ENCODE measurements at places on chromosomes 11 and 22. TPM values are rescaled to one million over a fixed set of nuclear protein-coding genes. Genes with fewer than 3 reads are reported as not detected.
A peak's percentile ranks its signal among the peaks of the same experiment; 100 is the strongest.

GRCh38 chr11:123429336-123429735 is 733 bp upstream of the GRAMD1B start:
- DNase-seq: peak; percentile 41

DNA sequence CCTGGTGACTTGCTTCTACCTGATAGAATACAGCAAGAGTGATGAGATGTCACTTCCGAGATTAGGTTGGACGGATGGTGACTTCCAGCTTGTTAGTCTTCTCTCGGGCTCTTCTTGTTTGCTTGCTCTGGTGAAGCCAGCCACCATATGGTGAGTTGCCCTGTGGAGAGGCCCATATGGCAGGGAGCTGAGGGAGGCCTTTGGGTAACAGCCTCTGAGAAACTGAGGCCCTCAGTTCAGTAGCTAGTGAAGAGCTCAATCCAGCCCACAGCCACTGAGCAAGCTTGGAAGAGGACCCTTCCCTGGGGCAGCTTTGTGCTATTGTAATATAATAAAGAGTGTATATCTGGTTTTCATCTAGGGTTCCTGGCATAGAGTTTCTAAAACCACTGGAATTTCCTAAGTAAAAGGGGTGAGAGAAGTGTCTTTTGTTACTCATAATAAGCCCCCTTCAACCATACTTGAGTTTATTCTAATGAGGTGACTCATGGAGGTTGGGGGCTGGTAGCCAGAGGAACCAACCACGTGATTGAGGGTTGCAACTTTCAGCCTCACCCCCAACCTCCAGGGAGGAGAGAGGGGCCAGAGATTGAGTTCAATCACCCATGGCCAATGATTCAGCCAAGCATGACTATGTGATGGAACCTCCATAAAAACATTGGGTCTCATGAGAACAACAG is 8.0 kb upstream of the TPCN2 start:
- peak; percentile 88 for DNase-seq

DNA sequence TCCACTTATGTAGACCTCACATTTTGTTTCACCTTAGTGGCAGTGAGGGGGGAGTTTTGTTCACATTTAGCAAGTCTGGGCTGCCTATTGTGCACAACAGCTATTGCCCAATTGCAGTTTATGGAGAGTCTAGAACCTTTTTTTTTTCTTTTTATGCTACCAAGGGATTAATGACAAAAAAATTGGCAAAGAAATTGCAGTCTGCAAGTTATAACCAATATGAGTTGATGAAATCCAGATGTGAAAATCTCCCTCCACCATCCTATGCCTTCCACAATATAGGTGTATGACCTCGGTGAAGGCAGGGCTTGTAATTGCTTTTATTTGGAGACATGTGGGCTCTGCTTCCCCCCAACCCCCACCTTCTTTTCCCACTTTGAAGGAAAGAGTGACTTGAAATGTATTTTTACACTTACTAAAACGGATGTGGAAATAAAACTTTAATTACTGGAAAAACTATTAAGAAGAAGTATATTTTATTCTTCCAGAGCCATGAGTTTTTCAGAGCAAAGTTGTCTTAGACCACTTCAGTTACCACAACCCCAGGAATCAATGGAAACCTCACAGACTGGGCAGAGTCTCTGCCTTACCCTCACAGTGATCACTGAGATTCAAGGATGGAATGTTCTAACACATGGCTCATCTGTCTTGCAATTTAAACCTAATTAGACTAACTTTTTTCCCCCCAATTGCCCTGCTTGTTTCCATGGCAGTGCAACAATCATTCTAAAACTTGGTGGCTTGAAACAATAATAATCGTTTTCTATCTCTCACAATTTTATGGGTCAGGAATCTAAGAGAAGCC is 120.8 kb upstream of the SLC5A12 start:
- peak; percentile 84 for DNase-seq

GRCh38 chr11:108933630-108934029 is 268.8 kb downstream of the DDX10 start:
- peak; percentile 68 for DNase-seq

- DNase-seq: no peak
These were observed 530.2 kb downstream of the DLG2 start for GRCh38 chr11:85096939-85097338.

DNA sequence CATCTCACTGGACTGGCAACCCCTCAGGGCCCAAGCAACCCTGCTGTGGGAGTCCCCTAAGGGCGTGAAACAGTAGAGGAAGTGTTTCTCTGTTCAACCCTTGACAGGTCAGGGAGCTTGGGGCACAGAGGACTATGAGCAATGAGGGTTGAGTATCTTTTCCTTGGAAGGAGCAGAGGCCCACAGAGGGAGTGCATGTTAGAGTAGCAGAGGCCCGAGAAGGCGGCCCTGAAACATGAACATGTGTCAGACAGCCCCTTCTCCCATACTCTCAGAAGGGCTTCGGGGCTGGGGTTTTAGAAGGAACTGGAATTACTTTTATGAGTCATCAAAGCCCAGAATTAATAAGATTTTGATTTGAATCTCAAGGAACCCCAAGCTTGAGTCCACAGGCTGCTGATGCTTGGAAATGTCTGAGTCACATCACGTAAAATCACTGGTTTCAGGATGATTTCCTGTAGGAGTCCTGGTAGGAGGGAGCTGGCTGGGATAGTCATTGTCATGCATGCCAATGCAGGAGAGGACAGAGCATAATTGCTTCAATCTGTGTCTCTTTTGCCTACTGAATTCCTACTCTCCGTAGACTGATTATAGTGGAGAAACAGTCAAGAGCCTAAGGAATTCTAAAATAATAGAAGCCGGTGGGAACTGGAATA is 22.6 kb downstream of the C11orf71 start:
- DNase-seq: peak; percentile 59

DNA sequence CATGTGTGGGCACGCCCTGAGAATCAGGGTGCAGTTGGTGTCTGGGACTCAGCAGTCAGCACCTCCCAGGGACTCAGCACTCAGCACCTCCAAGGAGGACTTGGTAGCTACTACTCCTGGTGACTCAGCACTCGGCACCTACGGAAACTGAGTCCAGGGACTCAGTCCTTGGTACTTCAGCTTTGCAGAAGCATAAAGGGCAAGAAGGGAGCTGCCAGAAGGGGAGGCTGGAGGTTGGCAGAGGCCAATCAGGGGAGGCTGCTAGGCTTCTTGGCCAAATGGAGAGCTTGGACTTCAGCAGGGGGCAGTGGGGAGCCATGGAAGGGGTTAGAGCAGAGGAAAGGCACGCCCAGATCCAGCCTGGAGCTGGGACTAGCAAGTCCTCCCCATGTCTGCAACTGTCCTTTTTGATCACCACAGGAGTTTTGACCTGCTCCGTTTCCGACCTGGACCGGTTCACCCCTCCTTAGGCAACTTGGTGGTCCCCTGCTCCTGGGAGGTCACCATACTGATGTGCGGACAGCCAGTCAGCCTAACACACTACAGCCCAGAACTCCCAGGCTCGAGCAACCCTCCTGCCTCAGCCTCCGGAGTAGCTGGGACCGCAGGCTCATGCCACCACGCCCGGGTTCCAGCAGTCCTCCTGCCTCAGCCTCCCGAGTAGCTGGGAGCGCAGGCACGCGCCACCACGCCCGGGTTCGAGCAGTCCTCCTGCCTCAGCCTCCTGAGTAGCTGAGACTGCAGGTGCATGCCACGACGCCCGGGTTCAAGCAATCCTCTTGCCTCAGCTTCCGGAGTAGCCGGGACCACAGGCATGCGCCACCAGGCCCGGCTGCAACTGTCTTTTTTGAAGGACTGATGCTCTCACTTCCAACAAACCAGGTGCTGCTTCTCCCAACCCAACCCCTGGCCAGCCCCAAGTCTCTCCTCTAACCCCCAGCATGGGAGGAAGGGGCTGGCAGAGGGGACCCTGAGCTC is 1.5 kb downstream of the ANO9 start:
- peak; percentile 25 for DNase-seq

- DNase-seq: peak; percentile 17
These were observed 339.0 kb downstream of the METTL15 start for GRCh38 chr11:28447226-28447625.

- DNase-seq: no peak
These were observed 55.0 kb downstream of the DDI1 start for GRCh38 chr11:104091281-104092096.

Gene TSPAN32
- 0.33 TPM for total RNA-seq

Gene ME3
- 56.9 TPM for total RNA-seq

Gene NAGA
- 14.8 TPM for total RNA-seq

Gene MYEOV
- 7.0 TPM for total RNA-seq

Gene SYT8
- 0.82 TPM for total RNA-seq

Gene TNNI2
- total RNA-seq: not detected

Gene AIFM3
- 0.45 TPM for total RNA-seq

Gene FSHB
- total RNA-seq: not detected

Measured in fibroblast of the aortic adventitia (primary cell).